ENCODE measurements at places on chromosomes 1 and 21.

GRCh38 chr1:115219927-115220326, 118.1 kb downstream of the NGF start:
- no peak for DNase-seq

DNA sequence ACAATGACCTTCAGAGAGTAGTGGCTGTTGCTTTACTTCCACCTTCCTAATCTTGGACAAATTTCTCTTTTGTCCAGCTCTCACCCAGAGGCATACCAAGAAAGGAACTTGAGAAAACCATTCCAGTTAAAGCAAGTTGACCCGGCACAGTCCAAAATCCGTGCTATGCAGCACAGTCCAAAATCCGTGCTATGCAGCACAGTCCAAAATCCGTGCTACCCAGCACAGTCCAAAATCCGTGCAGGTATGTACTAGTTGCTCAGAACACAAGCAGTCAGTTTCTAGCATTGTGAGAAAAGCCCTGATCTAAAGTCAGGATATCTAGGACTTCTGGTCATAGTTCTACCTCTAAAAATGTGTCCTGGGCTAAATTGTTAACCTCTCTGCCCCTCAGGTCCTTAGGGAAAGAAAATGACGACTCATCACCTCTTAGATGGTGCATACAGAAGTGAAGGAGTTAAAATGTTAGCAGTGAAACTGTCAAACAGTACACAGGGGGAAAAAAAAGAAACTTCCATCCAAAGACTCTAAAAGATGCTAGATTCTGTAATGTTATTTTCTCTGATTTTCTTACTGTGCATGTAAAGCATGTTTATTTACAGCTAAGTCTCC, 40.3 kb upstream of the ENAH start:
- no peak for DNase-seq

GRCh38 chr1:61752921-61753389, 10.7 kb downstream of the PATJ start:
- DNase-seq = no peak

- DNase-seq = peak; percentile 98
Measured at GRCh38 chr1:156126043-156126629, 11.6 kb downstream of the LMNA start.

- DNase-seq = no peak
Measured at GRCh38 chr1:56034847-56035481, 544.4 kb downstream of the PLPP3 start.

DNA sequence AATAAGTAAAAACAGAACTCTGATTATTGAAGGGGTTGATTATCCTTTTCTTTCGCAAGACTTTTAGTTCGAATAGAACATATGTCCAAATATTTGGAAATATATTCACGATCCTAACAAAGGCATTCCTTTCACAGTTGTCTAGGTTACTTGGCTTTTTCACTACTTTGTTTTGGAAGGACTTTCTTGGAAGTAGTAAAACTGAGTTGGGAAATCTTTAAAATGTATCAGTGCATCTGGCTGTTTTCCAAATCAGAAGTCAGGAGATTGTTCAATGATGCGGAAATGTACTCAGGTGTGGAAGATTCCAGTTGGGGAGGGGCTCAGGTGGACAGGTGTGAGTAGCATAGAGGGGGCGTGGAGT, 67.1 kb downstream of the SH3BGR start:
- no peak for DNase-seq

GRCh38 chr1:231776757-231777062, 150.1 kb downstream of the DISC1 start:
- no peak for DNase-seq
